Right renal pelvis (tissue), 4 donors: ENCODE measurements at places on chromosomes 12 and 14.

- no peak for DNase-seq
Measured at GRCh38 chr12:111181143-111181726, 187.7 kb downstream of the PHETA1 start.

DNA sequence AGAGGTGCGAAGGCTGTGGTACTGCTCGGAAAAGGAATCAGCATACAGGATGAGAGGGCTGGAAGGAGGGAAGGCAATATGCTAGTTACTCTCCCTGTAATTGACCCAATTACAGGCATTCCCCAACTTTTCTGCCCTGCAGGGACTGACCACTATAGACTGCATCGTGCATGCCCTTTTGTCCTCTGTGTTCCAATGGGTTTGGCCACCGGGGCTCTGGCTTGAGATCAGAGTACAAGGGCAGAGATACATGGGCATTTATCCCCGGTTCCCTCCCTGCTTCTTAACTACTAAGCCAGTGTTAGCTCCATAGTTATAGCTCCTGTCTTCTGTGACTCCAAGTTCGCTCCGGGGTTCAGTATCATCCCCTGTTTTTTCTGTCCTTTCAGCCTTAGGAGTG lies 59.7 kb downstream of the GTF2A1 start:
- no peak for DNase-seq

DNA sequence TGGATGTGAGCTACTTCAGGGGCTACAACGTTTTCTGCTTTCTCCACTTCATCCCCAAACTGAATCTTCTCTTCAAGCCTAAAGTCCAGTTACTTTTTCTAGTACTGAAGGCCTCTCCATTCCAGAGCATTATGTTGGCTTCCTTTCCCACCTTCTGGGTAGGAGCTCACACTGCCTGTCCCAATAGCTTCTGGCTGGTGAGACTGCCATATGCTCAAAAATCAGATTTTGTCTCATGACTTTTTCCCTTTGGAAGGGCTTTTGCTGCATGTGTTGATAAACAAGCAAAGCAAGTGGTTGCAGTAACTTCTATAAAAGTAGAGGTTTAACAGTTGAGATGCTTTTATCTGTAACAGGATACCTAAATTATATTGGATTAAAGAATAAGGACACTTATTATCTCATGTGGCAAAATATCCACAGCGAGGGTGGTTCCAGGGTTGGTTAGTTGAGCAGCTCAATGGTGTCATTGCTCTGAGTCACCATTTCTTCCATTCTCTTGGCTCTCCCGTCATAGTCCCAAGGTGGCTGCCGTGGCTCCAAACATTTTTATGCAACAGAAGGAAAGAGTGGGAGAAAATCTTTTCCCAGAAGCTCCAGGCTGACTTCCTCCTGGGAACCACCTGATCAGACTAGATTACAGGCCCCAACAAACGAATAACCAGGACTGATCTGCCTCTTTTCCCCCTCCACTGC lies 15.1 kb upstream of the PPFIBP1 start:
- no peak for DNase-seq

- DNase-seq = no peak
Measured at GRCh38 chr12:129231491-129231890, 378.2 kb downstream of the GLT1D1 start.

GRCh38 chr12:132559652-132560363 lies 50.6 kb downstream of the LRCOL1 start:
- no peak for DNase-seq
